Naive thymus-derived CD8-positive, alpha-beta T cell (primary cell): ENCODE measurements at places on chromosomes 5 and 9.

GRCh38 chr5:21688655-21689054 lies 1164.5 kb downstream of the CDH12 start:
- DNase-seq, result no peak

DNA sequence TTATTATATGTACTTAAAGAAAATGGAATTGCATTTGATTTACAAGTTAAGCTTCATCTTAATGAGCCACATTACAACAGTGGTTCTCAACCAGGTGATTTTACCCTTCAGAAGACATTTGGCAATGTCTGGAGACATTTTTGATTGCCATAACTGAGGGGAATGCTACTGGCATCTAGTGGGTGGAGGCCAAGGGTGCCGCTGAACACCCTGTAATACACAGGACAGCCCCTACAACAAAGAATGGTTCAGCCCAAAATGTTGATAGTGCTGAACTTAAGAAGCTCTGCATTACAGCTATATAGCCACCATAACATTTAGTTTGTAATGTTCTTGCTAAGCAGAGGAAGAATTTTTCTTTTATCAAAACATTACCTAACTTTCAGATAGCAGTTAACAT lies 103.1 kb downstream of the PAM start:
- DNase-seq, result no peak

DNA sequence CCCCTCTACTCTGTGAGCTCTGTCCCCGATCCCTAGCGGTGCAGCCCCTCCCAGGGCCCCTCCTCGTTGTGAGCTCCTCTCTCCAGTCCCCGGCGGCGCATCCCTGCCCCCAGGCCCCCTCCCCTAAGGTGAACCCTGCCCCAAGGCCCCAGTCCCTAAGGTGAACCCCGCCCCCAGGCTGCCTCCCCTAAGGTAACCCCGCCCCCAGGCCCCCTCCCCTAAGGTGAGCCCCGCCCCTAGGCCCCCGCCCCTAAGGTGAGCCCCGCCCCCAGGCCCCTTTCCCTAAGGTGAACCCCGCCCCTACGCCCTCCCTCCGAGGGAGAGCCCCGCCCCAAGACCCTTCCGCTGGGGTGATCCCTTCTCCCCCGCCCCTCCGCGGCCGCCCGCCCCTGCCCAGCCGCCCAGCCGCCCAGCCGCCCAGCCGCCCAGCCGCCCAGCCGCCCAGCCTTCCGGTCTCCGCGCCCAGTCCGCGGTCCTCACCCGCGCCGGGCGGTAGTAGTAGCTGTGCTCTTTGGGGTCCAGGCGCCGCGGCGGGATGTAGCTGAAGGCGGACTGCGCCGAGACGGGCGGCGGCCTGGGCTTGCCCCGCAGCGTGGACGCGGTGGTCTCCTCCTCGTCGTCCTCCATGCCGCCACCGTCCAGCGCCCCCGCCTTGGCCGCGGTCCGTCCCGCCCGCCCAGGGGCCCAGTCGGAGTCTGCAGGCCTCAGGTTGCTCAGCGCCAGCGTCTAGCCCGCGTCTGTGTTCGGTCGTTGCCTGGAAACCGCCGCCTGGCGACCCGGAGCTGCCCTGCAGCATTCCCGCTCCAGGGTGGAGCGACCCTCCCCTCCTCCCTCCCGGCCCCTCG lies at the start of gene CFAP90:
CFAP90 (minus strand) TSS at position 739 of the 845 bp plus-strand sequence; CDS start at position 627, 112 bp downstream.
- no peak for DNase-seq

GRCh38 chr5:137218896-137219295 lies 280.2 kb downstream of the SPOCK1 start:
- no peak for DNase-seq

DNA sequence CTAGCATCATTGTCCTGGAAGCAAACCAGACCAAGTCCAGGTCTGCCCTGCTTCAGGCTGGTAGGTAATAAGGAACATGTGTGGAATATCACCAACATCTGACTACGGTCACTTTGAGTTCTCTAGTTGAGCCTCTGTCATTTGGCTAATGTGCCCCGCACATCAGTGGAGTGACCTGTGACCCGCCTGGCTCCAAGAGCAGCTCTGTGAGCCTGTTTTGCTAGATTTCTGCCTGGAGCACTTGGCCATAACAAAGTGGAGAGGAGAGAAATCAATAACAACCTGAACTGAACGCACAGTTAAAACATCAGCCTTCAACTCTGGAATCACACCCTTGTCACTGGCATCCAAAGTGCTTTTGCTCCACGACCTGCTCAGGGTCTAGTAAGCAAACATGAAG lies 115.7 kb downstream of the PPP2R2B start:
- no peak for DNase-seq

DNA sequence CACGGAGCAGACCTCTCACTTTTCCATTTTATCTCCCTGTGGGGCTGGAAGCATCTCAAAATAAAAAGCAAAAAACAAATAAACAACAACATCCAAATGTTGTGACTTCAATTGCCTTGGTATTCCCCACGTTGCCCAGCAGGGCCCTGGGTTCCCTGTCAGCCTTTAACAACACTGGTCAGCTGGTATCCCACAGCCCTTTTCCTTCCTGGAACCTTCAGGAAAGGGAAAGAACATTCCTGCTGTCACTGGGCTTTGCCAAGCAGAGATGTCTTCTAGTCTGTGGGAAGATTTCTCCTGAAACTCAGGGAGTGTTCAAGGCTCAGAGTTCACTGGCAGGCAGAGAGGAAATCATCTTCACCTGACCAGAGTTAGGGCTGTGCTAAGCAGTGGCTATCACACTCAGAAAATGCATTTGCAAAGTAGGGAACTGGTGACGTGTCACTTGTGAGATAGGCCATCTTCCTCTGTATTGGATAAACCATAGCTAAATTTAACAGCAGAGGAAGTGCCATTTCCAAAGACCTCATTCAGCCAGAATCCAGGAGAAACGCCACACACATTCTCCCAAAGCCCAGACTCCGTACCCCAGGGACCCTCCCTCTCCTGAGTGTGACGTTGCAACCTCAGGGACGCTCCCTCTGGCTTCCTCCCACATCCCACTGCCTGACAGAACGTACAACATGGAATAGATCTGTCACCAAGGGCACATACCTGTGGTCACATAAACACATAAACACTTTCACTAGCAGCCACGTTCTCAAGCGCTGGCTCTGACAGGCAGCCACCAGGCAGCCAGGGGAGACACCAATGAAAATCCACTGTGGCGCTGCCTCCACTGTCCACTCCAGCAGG lies 274.0 kb upstream of the DAPK1 start:
- DNase-seq, result no peak

- no peak for DNase-seq
Observed at GRCh38 chr9:133659516-133659915, 23.4 kb downstream of the DBH start.

GRCh38 chr9:130670644-130671043 lies 6.2 kb downstream of the PRDM12 start:
- DNase-seq, result no peak

DNA sequence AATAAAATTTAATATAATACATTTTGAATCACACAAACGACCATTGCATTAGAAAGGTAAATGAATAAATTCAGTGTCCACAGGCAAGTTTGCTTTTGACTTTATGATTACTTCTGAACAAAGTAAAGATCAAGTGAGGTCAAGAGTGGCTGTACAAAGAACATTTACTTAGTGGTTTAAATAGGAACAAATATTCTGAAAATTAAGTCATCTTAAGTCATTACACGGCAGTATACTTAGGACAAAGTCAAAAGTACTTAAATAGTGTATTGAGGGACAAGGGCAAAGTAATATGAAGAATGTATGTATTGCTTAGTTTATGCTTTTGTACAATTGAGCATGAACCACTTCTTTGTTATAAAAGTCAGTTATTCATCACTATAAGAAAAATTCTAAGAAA lies 1511.2 kb upstream of the CDH9 start:
- DNase-seq, result no peak

- DNase-seq, result no peak
Observed at GRCh38 chr9:13127131-13127530, 152.4 kb downstream of the MPDZ start.

- DNase-seq, result no peak
Observed at GRCh38 chr5:33300209-33300742, 140.5 kb upstream of the TARS1 start.

- no peak for DNase-seq
Observed at GRCh38 chr9:101132801-101133200, 104.3 kb downstream of the PLPPR1 start.

- peak; percentile 11 for DNase-seq
Observed at GRCh38 chr9:75147638-75148037, 59.3 kb downstream of the OSTF1 start.

GRCh38 chr5:30438785-30439184 lies 754.7 kb upstream of the CDH6 start:
- no peak for DNase-seq

- no peak for DNase-seq
Observed at GRCh38 chr5:118195211-118195610, 793.1 kb downstream of the DTWD2 start.

- no peak for DNase-seq
Observed at GRCh38 chr9:89600831-89601230, 4.0 kb upstream of the GADD45G start.

DNA sequence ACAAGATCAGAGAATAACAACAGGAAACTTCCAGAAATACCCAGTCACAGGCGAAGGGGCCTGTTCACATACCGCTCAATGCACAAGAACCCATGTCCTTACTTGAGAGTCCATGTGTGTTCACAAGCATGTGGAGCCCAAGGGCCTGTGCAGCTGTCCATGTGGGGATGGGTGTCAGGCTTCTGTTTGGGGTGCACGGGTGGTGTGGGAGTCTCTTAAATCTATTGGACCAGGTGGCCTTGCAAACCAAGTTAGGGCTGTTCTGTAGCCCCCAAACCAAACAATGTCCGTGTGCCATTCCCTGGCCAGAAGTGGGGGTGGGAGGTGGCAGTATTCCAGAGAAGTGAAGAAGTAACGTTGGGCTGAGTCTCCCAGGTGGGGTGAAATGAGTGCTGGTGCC lies 222.3 kb downstream of the PBX3 start:
- no peak for DNase-seq

DNA sequence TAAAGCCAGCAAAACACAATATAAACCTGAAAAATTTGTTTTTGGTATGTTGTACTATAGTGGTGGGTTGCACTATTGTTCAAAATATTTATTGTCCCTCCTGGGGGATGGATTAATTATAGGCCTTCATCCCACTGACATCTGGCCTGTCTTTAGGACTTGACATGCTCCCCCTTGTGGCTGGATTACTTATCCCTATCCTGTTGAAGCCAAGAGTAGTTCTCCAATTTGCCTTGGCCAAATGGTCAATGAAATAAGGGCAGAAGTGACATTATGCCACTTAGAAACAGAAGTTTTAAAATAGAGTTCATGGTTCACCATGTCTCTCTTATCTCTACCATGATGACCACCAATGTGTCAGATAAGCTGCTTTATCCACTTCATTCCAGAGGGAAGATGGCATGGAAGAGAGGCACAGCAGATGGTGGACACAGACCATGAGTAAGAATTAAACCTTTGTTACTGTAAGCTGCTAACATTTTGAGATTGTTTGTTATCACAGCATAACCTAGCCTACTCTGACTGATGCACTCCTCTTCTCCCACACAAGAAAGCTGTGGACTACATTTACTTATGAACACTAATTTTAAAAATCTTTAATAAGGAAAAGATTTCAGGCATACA lies 29.2 kb upstream of the ARHGEF28 start:
- no peak for DNase-seq

GRCh38 chr5:160651692-160652645 lies 200.0 kb downstream of the ATP10B start:
- no peak for DNase-seq

DNA sequence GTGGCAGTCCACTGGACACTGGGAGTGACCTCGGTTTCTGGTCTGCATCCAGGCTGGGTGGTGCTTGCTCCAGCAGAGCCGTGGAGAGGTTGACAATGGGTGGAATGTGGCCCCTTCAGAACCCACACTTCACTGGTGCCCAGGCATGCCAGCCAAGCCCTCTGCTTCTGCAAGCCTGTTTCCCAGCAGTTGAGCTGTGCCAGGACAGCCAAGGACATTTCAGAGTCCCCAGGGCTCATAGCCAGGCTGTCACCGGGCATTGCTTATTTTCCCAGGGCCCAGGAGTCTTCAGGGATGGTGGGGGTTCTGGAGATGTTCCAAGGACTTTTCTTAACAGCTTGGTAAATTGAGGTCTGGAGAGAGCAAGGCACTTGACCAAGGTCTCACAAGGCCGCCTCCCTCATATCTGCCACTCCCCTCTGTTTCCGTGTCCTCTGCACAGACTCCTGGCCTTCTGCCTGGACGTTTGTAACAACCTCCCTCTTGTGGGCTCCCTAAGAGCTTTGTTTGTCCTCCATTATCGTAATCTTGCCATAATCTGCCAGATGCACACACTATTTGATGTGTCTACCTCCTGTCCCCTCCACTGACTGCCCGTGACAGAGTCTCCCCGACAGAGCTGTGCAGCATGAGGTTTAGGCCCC lies 3.8 kb upstream of the NDST1 start:
- DNase-seq, result no peak

GRCh38 chr5:52825826-52826225 lies 38.1 kb downstream of the ITGA1 start:
- DNase-seq, result no peak

GRCh38 chr5:9149988-9150387 lies 395.9 kb downstream of the SEMA5A start:
- no peak for DNase-seq

- no peak for DNase-seq
Observed at GRCh38 chr5:91331705-91332104, 51.4 kb downstream of the ARRDC3 start.

GRCh38 chr5:154331232-154331631 lies 114.6 kb upstream of the SAP30L start:
- no peak for DNase-seq

GRCh38 chr9:34502471-34502870 lies 20.3 kb downstream of the ENHO start:
- no peak for DNase-seq

DNA sequence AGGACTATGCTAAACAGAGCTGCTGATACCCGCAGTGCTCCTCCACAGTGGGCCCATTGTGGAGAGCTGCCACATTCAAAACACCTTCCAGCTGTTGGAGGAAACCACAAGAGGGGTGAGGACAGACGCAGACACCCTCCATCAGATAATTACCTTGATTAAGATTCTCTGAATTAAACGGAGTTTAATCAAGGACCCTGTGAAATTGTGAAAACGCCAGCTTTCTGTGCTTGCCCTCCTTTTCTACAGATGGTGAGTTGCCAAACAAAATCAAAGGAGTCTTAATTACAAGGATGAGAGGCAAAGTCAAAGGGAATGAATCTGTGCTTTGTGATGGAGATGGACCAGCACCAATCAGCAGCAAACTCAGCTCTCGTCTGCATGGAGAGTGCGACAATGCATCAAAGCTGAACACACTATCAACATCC lies 596.1 kb downstream of the ELAVL2 start:
- no peak for DNase-seq

GRCh38 chr9:130265431-130266235 lies at the start of gene HMCN2:
TSS of gene HMCN2 (plus strand) at chr9:130265760. CDS start at chr9:130265879, 119 bp downstream.
- DNase-seq, result no peak

DNA sequence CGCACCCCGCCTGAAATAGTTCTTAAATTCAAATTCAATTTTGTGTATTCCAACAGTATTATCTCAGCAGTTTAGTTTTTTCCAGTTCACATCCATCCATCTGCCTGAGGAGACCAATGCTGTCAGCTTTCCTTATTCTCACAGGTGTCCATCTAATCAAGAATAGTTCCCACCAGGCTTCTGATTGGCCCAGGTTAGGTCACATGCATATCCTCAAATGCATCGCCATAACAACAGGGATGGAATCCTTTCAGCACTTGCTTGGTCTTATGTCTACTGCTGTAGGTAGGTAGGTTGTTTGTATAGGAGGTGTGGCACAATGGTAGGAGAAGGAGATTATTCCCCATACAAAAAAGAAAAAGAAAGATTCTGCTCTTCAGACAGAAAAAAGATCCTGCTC lies 91.2 kb downstream of the UBE2R2 start:
- no peak for DNase-seq

GRCh38 chr9:128151309-128152132 lies 2.3 kb downstream of the LCN2 start:
- DNase-seq, result no peak
